ENCODE measurements at places on chromosomes 1 and 21.

DNA sequence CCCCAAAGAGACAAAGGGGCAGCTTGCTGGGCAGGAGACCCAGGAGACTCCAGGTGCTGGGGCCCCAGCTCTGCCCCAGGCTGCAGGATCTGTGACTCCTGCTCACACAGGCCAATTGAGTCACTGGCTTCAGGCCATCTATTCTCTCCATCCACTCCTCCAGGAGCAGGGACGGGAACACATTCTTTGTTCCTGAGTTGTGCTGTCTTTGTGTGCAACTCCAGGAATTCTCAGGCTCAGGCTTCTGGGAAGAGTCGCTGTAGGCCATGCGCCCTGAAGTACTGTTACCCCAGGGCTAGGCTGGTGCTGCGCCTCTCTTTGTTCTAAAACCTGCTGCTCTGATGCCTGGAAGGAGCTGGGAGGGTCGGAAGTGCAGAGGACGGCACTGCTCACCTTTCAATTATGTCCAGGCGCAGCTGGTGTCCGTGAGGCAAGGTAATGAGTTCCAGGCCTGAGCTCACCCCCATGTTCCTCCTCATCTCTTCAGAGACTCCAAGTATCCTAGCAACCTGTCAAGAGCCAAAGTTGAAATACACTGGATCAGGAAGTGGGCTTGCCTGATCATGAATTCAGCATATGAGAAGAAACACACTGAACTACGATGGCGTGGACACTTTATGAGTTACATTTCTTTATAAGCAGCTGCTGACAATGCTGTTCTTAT is 105.9 kb downstream of the BCAR3 start:
- DNase-seq = peak; percentile 78

DNA sequence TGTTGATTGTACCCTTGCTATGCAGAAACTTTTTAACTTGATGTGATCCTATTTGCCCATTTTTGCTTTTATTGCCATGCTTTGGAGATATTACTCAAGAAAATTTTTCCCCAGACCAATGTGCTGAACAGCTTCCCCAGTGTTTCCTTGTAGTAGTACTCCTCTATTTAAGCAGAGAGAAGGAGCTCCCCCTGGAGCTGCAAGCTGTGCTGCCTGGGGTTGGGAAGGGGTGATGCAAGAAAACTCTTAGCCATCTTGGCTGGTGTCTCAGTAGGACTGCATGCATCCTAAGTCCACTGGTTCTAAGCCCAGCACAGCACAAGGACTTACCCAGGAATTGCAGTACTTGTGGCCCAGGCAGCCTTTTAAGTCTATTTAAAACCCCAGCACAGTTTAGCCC is 121.6 kb downstream of the NTMT2 start:
- DNase-seq = no peak

GRCh38 chr1:60813071-60813470 is 269.3 kb upstream of the NFIA start:
- no peak for DNase-seq

- DNase-seq = peak; percentile 4
Observed at GRCh38 chr1:107496002-107496401, 355.2 kb downstream of the NTNG1 start.

GRCh38 chr1:32659581-32659980 is 8.6 kb downstream of the RBBP4 start:
- no peak for DNase-seq

DNA sequence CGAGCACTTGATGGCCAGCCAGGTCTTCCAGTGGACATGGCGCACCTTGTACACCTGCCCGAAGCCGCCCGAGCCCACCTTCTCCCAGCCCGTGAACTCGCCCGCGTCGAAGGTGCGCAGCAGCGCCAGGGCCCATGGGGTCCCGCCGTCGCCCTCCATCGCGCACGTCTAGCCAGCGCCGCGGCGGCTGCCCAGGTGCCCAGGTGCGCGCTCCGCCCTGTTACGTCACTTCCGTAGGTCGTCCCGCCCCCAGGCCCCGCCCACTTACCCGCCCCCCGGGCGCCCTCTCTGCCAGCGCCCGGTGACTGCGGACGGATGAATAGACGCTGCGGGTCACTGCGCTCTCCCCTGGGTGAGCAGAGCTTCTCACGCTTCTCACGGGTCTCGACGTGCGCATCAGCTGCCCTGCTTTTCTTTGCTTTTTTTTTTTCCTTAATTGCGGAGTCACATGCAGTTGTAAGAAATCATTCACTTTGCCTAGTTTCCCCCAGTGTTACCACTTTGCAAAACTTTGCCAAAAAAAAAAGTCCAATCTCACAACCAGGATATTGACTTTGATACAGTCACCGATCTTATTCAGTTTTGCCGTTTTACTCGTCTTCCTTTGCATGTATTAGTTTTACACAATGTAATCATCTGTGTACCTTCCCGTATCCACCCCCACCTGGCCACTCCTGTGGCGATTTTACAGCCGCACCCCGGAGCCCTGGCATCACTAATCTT is at the start of gene RIPK4:
Gene RIPK4, minus strand, starts transcription at position 170 of the 723 bp plus-strand sequence. Its CDS starts 11 bp downstream, at position 159.
- peak; percentile 71 for DNase-seq

DNA sequence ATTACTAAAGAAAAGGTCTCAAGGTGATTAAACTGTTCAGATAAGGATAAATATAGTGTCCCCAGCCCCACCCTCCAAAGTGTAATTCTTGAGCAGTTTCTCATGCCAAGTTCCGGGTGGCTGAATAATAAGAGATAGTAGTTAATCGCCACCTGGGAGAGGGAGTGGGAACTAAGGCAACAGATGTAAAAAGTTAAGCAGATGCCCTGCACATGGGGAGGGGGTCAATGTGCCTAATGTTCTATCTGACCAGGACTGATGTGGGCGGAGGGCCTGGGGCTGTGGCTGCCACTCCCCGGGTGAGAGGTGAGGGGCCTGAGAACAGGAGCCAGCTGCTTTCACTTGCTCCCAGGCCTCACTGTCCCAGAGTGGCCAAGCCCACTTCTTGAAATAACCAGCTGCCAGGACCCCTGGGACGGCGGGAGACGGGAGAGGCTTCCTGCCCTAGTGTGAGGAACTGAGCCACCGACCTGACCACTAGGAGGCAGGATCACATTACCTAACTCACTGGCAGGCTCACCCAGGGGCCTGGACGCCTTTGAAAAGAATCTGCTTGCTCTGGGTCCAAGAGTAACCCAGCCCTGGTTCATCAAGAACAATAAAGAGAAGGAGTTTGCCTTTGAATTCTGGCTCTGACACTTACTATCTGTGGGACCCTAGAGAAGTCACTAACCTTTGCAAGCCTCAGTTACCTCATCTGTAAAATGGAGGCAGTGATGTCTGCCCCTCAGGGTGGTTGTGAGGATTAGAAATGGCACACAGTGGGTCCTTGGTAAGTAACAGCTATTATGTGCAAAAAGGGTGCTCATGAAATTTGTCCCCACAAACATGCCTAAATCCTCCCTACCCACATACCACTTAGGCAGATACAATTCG is 179.2 kb downstream of the ATG4C start:
- peak; percentile 17 for DNase-seq

DNA sequence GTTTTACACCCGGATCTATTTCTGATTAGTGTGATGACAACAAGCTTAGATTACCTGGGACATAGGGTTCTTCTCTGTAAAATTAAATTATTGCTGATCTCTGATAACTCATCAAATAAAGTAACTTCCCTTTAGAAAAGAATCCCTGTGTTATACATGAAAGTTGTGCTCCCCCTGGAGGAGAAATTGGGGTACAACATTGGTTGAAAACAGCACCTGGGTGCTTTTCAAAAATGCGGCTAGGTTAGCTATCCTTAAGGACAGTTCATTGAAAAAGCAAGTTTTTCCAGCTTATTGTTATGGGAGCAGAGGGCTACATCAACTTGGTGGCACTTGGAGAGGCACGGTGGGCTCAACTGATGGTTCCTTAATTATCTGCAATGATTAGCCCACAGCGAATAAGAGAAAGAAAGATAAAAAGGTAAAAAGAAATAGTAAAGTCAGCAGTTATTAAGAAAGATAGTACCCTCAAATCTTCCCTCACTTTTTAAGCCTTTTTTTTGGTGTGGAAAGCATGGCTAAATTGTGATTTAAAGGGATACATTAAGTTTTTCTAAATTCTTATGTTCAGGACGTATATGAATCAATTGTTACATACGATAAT is 97.8 kb downstream of the FMN2 start:
- peak; percentile 1 for DNase-seq

DNA sequence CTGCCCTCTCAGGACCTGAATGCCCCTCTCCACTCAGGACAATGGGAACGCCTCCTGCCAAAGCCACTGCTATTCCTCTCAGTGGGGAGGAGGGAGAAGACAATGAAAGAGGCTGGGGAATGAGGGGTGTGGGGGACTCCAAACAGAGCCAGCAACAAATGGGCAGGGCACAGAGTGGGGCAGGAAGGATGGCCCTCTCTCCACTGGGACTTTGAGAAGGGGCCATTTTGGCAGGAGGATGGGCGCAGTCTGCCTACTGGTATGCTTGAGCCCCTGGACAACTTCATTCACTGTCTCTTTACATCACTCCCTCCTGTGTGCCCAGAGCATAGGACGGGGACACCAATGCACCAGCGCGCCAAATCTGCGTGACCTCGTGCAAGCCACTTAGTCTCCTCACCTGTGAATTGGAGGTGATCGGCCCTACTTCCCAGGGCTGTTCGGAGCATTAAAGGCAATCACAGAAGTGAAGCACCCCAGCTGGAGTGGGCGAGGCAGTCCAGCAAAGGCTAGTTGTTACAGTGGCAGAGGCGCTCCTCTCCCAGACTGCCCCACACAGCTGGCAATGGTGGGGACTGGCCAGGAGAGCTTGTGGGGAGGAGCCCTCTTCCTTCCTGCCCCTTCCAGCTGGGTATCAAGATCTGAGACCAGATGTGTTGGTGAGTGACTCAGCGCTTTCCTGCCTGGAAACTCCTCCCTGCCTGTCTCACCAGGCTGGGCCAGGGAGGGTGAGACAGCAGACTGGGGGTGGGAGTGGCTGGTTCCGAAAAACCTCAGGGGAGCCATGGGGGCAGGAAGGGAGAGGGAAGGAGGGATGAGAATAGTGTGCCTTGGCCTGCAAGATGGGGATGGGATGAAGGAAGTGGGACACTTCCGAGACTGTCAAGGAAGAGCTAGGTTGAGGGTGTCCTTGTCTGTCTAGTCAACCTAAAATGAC is 22.4 kb upstream of the SYNC start:
- DNase-seq = no peak

- no peak for DNase-seq
Observed at GRCh38 chr1:108141621-108142020, 58.5 kb downstream of the SLC25A24 start.

DNA sequence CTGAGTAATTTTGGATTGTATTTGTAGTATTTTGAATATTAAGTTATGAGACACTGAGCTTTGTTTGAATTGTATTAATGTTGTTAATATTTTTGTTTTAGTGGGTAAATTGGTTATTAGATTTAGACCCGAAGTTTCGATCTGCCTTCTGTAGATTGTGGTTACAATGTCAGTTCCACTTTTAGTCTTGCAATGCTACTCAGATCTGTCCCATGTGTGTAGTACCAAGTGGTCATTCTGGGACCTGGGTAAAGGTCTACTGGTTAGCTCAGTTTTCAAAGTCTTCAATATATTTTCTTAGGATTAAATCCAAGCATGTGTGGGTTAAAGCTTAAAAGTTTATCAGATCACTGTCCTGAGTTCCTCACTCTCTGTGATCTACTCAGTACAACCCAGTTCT is 346.5 kb upstream of the PROX1 start:
- DNase-seq = no peak

DNA sequence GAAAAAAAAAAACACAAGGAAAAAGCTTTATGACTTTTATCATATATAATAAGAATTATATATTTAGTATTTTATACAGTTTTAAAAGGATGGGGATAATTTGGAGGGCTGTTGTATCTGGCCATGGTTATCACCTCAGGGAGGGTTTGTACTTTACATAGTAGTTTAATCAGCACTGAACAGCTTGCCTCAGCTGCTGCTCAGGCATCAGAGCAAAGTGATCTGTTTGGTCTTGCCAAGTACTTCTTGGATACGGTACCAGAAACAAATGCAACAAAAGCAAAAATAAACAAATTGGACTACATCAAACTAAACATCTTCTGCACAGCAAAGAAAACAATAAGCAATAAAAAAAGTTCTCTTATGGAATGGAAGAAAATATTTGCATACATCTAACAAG is 2.6 kb upstream of the SPTA1 start:
- no peak for DNase-seq

- peak; percentile 93 for DNase-seq
Observed at GRCh38 chr1:204446413-204447111, 34.9 kb upstream of the PPP1R15B start.

GRCh38 chr1:157466011-157466410 is 86.3 kb downstream of the FCRL5 start:
- no peak for DNase-seq

- no peak for DNase-seq
Observed at GRCh38 chr21:46082963-46083790, 14.7 kb upstream of the COL6A2 start.

DNA sequence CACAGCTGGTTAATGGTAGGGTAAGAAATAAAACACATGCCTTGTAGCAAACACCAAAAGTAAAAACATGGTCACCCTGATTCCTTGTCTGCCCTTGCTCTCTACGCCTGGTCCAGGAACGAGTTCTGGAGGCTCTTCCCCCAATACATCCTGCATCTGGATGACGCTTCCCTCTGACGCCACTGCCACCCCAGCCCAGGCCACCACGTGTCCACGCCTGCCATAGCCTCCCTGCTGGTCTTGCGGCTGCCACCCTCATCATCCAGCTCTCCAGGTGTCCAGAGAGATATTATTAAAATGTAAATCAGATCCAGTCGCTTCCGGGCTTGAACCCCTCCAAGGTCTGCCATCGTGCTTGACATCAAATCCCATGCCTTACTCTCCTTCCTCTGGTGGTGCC is 39.3 kb downstream of the IGSF21 start:
- DNase-seq = no peak

GRCh38 chr1:165632152-165632469 is 1.1 kb downstream of the MGST3 start:
- DNase-seq = no peak

DNA sequence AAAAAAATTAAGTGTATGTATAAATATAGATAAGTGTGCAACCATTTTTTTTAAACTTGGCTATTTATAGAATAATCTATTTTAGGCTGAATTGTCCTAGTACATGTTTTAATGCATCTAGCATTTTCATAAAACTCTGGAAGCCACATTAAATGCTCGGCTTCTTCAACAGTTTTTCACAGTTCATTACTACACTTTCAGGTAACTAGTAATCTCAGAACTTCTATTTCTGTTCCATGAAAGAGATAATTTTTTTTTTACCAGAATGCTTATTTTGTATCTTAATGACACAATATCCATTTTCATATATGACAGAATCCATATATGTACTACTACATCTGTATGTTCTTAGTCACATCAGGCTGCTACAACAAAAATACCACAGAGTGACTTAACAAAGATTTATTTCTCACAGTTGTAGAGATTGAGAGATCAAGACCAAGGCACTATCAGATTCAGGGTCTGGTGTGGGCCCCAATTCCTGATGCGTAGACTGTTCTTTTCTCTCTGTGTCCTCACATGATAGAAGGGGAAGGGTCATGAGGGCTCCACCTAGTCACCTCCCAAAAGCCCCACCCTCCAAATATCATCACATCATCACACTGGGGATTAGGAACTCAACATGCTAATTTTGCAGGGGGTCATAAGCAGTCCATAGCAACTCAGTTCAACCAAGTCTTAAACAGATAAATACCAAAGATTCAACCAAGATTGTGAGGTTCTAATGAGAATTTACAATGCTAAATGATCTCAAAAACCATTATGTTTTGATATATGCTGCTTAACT is 43.1 kb downstream of the ARHGAP29 start:
- no peak for DNase-seq

Data from DMS153 (cell line).